Retinal pigment epithelial cell (primary cell): ENCODE measurements at places on chromosomes 6 and 20.
A peak's percentile ranks its signal among the peaks of the same experiment; 100 is the strongest.

- DNase-seq = no peak
Measured at GRCh38 chr6:22106961-22107360, 189.9 kb downstream of the PRL start.

GRCh38 chr6:129317931-129318820 is 391.8 kb downstream of the ARHGAP18 start:
- DNase-seq = peak; percentile 92

GRCh38 chr6:169799474-169799926 is 48.1 kb downstream of the ERMARD start:
- DNase-seq = no peak

DNA sequence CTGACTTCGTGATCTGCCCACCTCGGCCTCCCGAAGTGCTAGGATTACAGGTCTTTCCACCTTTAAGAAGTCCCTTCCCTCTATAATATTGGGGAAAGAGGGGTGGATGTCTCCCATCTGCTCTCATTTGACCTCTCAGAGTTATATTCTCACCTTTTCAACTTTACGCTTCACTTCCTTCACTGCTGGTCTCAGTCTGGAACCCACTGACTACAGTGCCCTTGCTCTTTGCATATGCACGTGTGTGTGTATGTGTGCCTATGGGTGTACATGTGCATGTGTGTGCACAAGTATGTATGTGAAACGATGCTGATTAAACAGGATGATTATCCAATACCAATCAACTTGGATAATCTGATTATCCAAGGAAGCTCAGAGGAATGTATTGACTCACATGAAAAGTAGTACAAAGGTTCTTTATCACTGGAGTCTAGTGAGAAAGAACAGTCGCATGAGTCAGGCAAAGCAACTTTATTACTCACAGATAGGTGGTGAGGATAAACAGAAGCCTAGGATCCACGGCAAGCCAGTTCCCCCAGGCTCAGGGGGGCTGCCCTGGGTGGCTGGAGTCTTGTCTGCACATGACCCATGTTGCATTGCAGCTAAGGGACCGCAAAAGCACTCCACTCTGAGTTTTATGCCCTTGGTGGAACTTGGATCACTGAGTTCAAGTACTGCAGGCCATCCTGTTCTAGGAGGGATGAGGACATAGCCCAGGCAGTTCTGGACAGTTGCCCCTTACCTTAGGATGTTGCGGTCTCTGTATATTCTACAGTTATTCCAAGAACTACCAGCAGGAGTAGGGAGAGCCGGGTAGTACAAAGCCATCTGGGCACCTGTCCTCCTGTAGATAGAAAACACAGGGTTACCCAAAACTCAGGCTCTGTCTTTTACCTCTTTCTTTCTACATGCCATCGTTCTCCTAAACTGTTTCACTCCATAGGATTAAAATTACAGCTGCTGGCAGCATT is 50.9 kb downstream of the SNRNP48 start:
- DNase-seq = peak; percentile 79
